EH (cell line): ENCODE measurements at places on chromosomes 2 and 18.
A peak's percentile ranks its signal among the peaks of the same experiment; 100 is the strongest.

- DNase-seq, result no peak
Measured at GRCh38 chr18:40993363-40993762, 961.7 kb upstream of the PIK3C3 start.

DNA sequence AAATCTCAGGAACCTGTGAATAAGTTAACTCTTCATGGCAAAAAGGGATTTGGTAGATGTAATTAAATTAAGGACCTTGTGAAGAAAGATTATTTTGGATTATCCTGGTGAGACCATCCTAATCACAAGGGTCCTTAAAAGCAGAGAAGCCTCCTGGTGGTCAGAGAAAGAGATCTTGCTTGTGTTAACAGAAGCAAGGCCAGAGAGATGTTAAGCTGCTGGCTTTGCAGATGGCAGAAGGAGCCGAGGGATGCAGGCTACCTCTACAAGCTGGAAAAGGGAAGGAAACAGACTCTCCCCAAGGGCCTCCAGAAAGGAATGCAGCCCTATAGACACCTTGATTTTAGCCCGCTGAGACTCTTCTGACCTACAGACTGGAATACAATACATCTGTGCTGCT is 197.0 kb downstream of the STK39 start:
- DNase-seq, result no peak

GRCh38 chr18:35136248-35136647 is 95.0 kb downstream of the MAPRE2 start:
- DNase-seq, result no peak

DNA sequence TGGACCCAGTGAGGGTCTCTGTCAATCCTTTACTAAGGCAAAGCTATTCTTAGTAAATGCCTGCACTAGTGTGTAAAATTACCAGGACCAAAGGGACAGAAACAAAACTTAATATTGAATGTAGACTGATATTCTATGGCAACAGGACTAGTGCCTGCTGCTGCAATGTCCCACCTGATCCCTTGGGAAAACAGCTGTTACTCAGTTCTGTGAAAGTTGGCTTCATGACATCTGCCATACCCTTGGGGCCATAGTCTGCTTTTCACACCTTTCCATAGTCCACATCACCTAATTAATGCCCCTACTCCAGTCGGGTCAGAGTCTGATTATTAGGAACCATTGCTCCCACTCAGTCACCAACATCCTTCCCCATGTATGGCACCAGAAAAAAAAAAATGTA is 14.5 kb downstream of the DNAJC27 start:
- no peak for DNase-seq

- no peak for DNase-seq
Measured at GRCh38 chr2:177306550-177306949, 42.0 kb upstream of the NFE2L2 start.

GRCh38 chr2:86186431-86186830 is 8.8 kb downstream of the IMMT start:
- DNase-seq, result no peak

DNA sequence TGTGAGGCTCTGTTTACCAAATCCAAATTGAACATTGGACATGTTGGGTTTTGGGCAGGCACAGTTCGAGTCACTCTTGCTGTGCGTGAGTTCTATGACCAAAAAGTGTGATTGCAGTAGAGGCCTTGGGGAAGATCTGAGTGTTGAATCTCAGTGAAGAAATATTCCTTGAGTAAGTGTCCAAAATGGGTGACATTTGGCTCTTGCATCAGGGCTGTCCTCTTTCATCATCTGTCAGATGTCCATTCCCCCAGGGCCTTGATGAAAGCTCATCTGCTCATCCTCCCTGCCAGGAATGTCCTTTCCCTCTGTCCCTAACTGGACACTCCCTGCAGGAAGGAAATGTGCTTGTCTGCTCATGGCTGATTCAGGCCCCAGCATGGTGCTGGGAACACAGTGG is 6.4 kb upstream of the SFTPB start:
- peak; percentile 50 for DNase-seq

DNA sequence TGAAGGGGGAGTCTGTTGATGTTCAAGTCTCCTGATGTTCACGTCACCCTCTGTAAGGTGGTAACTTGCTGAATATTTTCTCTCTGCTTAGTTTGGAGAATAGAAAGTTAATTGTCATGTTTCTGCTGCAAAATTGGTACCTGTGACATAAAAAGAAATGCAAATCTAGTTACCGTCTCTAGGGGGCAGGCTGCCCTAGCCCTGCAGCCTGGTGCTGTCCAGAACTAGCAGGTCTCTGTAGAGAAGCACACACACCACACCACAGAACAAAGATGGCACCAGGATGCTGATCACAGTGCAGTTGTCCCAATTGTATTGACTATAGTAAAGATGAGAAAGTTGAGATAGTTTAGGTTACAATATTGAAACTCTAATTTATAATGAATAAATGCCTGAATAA is 47.0 kb downstream of the SLC9A4 start:
- peak; percentile 30 for DNase-seq

- no peak for DNase-seq
Measured at GRCh38 chr2:36792951-36793350, 96.4 kb downstream of the VIT start.

DNA sequence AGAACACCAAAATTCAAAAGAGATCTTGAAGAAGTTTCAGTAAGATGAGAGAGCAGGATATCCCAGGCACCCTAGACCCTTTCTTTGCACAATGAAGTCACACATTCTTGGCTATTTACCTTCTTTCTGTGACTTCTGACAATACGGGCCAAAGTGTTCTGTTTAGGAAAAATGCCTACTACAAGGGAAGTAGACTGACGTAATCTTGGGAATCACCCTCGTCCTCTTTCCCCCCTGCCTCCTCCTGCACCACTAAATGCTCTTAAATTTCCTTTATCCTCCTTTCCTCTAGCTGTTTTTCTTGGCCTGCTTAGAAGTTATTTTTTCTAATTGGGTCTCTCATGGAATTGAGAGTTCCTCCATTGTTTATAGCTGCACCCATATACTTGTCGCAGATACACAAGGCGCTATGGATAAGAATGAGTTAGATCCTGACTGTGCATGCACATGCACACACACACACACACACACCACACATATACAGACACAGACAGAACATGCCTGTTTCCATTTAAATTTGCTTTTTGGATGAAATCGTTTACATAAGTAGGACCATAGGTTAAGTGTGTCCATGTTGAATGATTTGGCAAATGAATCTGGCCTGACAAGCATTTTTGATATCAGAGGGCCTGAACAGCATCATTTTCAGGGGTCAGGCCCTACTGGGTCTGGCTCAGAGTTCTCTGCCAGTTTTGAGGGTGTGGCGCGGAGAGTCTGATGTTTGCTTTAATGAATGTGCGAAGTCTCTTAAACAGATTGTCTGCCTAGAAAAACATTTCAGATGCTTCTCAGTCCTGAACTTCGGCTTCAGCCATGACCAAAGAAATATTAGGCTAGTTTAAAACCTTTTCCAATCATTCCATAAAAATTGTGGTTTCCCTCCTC is 131.9 kb upstream of the NT5C1B start:
- DNase-seq, result peak; percentile 53

DNA sequence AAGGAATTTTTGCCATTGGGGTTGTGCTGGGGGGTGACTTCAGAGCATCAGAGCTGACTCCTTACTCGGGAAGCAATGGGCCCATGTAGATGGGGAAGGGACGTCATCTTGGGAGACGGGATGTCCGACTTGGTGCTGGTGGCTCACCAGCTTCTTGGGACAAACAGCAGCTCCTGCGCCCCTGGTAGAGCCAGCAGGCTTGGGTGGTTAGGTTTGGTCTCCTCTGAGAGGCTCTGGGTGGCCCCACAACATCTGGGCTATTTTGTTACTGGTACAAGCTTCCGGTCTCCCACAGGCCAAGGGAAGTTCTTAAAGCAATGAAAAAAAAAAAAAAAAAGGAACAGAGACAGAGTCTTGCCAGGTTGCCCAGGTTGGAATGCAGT is 1.8 kb downstream of the NGEF start:
- no peak for DNase-seq

DNA sequence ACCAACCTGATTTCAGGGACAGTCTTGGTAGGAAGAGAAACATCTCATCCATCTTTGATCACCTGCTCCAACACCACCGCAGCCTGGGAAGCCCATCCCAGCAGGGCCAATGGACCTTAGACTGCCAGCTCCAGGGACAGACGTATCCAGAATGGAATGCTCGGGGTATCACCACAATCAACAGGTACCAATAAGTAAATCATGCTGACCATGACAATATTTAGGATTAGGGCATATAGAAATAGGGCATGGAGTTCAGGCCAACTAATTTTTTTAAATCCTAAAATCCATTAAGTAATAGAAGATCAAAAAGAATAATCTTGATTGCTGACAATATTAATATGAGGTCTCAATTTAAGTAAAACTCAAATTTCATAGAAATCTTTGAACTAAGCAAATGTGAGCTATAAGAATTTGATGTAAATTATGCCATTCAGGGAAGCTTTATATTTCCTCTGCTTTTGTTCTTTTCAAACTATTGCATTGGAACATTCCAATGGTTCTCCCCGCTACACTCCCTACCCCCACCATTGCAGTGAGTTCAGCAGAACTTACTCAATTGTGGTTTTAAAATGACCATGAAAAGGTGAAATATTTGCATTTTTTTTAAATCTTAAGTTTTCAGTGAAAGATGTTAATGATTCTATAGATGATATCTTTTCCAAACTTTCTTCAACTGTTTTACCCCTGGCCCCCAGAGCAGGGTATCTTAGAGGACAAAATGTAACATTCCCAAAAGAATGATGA is 138.6 kb downstream of the DNER start:
- DNase-seq, result no peak

DNA sequence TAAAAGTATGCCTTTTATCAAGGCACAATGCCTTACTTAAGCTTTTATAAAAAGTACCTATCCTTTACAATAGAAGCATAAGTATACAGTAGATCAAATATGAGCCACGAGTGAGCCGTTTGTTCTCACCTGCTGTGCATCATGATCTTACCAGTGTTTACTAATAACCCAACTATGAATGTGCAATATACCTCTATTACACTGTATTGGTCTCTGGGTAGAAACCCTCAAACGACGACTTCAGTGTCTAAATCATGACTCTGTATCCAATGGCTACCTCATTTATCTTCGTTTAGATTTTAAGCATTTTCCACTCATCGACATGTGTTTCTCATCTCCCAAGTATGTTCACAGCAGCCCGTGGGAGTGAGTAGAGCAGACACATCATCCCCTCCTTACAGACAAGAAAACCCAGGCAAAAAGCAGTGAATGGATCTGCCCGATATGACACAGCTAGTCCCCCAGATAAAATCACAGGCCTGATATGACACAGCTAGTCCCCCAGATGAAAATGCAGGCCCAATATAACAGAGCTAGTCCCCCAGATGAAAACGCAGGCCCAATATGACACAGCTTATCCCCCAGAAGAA is 279.8 kb downstream of the TNS1 start:
- DNase-seq, result peak; percentile 88

- no peak for DNase-seq
Measured at GRCh38 chr2:2846332-2847208, 515.5 kb upstream of the MYT1L start.
